Stomach (tissue), 19 donors: ENCODE measurements at places on chromosomes 2 and 18. TPM values are rescaled to one million over a fixed set of nuclear protein-coding genes. Genes with fewer than 3 reads are reported as not detected.
A peak's percentile ranks its signal among the peaks of the same experiment; 100 is the strongest.

DNA sequence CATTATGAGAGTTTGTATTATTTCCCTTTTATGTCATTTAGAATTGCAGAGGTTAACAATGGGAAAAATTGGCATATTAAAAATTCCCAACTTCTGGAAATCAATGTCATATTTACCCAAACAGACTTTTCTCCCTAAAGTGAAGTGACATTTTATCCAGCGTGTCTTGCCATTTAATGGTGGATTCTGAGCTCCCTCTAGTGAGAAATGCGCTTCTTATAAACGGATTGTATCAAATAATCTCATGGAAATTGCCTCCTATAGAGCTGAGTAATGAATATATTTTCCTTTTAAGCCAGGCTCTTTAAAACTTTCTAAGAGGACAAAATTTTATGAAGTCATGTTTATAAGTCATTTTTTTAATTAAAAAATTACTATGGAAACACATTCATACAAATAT lies 5.7 kb upstream of the GCFC2 start:
- peak; percentile 12 for DNase-seq

- no peak for DNase-seq
Observed at GRCh38 chr18:7301094-7301493, 70.2 kb downstream of the LRRC30 start.

- DNase-seq, result no peak
Observed at GRCh38 chr18:10497206-10497749, 28.5 kb upstream of the NAPG start.

GRCh38 chr2:113892004-113892710 lies 2.3 kb downstream of the ACTR3 start:
- DNase-seq, result no peak

DNA sequence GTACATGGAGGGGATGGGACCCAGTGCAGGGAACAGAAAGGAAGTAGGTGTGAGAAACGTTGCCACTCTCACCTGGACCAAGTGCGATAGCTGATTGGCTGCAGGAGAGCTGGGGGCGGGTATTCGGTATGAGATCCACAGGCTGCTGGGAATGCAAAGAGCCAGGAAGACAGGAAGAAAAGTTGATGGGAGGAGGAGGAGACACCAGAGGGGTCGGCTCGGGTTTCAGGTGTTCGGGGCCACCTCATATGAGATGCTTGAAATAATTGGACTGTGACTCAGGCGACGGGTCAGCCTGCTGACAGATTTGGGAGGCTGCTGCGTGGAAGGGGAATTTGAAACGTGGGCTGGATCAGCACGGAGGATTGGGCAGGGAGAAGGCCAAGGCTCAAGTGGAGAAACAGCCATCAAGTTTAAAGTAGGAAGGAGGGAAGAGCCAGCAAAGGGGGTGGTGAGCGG lies 65.1 kb downstream of the MRPS9 start:
- no peak for DNase-seq

The DOK1 gene
- 17.4 TPM for polyA plus RNA-seq
